ENCODE measurements at places on chromosomes 2 and 18.
A peak's percentile ranks its signal among the peaks of the same experiment; 100 is the strongest.

DNA sequence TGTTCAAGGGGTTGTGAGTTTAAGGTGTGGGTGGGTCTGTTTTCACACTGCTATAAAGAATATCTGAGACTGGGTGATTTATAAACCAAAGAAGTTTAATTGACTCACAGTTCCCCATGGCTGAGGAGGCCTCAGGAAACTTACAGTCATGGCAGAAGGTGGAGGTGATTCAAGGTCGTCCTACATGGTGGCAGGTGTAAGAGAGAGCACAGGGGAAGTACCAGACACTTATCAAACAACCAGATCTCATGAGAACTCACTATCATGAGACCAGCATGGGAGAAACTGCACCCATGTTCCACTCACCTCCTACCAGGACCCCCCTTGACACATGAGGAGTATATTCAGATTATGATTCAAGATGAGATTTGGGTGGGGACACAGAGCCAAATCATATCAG lies 38.0 kb downstream of the RHBDD1 start:
- no peak for DNase-seq

GRCh38 chr2:184577056-184577455 lies 21.3 kb upstream of the ZNF804A start:
- DNase-seq, result no peak

DNA sequence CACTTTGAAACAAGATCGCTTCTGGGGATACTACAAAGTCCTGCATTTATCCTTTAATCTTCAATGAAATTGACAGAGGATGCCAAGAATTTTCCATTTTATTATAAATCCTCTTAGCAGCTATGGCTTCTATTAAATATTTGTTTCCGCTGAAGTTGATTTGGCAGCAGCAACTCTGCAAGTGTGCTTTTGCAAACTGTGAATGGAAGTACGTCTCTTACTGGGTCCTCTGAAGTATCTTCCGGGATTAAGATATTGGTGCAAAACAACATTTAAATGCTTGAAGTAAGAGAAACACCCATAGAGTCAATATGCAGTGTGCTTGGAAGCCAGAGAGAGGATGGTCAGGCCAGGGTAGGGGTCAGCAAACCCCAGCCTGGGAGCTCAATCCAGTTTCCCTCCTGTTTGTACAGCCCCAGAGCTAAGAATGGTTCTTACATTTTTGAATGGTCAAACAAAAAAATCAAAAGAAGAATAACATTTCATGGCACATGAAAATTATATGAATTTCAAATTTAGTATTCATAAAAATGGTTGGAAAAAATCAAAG lies 13.6 kb downstream of the CCDC68 start:
- no peak for DNase-seq

GRCh38 chr2:54597153-54597848 lies 126.2 kb upstream of the EML6 start:
- no peak for DNase-seq

GRCh38 chr18:38956068-38956467 lies 1390.5 kb upstream of the CELF4 start:
- DNase-seq, result no peak

GRCh38 chr2:38600921-38601455 lies 1.7 kb downstream of the HNRNPLL start:
- DNase-seq, result no peak

- DNase-seq, result peak; percentile 13
Measured at GRCh38 chr2:189829102-189829833, 45.0 kb downstream of the PMS1 start.

DNA sequence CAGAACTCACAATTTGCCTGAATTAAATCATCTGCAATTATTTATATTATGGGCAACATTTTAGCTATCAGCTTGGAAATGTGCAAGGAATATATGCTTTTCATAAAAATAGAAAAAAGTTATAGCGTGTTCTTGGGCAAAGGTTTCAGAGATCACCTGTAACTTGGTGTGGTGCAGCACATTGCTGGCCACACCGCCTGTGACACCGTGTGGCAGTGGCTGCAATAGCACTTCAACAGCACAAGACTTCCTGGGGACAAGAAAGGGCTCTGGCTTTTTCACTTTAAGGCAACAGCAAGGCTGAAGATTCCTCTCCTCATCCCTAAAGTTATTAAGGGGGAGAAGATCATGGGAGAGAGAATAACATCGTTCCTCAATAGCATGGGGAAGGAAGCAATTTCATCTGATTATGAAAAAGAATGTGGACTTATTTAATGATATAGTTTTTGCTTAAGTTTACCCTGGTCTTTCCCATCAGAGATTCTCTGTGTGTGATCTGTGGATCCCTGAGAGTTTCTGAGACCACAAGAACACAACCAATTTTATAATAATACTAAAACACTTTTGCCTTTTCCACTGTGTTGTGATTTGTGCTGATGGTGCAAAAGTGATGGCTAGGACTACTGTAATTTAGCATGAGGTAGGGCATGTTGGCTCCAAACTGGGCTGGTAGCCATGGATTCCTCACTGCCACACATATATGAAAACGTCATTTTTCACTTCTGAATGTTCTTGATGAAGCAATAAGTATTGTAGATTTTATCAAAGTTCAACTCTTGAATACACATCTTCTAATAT lies 15.0 kb upstream of the SERPINB3 start:
- peak; percentile 62 for DNase-seq

DNA sequence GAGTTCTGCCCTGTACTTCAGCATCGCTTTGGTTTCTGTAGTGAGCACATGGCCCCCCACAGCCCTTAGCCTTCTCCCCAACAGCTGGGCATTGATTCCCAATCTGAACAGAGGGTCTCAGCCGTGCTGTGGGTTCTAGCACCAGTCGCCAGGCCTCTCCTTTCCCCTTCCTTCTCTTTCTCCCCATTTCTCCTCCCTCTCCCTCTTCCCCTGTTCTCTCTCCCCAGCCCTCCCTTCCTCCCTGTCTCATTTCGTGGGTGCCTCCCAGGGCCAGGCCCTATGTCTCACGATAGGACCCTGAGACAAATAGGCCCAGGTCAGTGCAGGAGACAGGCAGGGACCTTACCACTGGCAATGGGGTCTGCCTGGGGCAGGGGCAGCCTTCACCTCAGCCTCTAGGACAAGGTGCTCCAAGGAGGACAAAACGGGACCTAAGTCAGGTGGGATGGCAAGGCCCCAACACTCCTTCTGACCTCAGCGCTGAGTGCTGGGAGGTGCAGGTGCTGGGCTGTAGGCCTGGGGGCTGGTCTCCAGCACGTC lies 143.4 kb upstream of the GPC1 start:
- DNase-seq, result no peak

- DNase-seq, result no peak
Measured at GRCh38 chr2:231094736-231095346, 30.0 kb downstream of the HTR2B start.

GRCh38 chr2:46704041-46704440 lies 211.6 kb downstream of the MCFD2 start:
- no peak for DNase-seq

DNA sequence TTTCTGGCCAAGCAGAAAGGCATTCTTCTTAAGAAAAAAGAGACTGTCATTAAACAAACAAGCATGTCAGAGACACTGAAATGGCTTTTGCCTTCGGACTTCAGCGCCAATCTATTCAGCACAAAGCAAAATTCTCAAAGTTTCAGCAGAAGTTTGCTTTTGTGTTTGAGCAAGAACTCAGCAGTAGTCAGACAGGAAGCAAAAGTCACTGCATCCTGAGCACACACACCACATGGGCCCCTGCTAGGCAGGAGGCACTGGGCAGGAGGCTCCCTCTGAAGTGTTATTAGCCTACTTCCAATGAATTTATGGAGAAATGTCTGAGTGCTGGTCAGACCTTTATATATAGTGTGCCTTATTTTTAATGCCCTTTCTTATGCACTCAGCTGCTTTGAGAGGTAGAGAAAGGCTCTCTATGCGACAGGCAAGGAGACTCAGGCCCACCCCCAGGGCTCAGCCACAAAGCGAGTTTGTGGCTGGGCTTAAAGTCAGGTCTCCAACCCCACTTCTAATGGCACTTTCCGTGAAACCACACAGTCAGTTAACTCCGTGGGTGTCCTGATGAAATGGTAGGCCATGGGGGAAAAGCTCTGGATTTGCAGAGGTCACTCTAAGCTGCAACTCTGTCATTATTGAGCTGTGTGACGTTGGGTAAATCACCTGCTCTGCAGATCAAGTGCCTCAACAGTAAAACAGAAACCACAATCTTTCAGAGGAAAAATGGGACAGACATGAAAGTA lies 161.0 kb upstream of the TMEM200C start:
- DNase-seq, result no peak

DNA sequence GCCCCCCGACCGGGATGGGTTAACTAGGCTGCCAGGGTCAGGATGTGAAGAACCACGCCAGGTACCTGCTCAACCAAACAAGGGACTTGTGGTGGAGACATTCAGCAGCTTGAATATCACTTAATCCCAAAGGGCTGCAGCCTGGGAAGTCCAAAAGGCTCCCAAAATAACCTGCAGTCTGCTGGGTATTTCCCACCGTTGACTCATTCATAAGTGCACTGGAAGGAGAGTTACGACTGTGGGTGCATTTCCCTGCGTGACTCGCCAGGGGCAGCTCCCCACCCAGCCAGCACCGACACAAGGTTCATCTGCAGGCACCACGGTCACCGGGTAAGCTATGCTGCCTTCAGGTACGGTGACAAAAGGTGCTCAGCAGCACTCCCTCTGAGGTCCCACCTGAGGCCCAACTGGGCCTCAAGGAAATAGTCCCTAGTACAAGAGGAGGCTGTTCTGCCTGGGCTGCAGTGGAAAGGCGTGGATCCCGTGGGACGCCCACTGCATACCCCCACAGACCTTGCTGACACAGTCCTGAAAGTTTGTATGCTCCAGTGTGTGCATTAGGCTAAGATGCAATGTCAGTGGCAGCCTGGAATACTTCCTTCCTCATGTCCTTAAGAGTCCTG lies 86.5 kb downstream of the UXS1 start:
- DNase-seq, result peak; percentile 68

- DNase-seq, result peak; percentile 16
Measured at GRCh38 chr2:142598846-142599245, 278.6 kb upstream of the KYNU start.

DNA sequence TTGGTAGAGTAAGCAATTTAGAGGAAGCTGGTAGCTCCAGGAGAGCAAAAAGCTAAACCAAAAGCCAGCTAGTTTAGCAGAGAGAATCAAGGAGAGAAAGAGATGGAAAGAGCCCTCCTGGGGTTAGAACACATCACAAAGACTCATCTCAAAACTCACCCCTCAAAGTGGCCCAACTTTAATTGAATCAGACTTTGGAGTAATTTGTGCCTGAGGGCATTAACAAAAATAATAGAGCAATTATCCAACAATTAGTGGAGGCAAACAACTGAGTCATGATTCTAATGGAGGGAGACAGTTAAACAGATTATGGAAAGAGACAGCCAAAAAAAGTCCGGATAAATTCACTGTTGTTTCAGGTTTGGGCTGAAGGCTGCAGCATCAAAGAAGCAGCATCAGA lies 417.4 kb downstream of the KCNJ3 start:
- DNase-seq, result no peak

DNA sequence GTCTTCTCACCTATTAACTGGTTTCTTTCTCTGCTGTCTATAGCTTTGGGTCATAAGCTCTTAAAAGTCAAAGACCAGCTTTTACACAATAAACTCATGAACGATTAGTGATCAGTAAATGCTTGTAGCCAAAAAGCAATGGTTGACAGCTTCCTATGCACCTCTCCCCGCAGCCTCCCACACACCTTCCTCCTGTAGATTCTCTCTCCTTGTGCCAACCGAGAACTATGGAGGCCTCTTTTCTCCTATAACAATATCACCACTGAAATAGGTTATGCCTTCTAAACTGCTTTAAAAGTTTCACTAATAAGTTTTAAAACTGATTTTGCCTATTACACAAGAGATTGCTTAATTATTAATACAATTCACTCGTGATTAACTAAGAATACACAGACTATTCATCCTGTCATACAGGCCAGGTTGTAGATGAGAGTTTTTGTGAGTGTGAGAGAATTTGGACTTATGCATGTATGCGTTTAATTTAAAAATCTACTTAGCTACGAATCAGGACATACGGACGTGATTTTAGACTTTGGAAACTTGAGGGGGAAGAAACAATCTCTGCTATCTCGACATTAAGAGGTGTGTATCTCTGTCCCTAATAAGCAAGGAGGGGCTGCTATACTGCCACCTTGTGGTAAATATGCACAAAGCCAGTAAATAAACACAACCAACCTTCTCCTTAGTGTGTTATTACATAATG lies 229.1 kb upstream of the RBBP8 start:
- DNase-seq, result peak; percentile 69

GRCh38 chr2:17373041-17373440 lies 145.2 kb downstream of the RAD51AP2 start:
- DNase-seq, result peak; percentile 15

- no peak for DNase-seq
Measured at GRCh38 chr2:122595065-122595464, 839.6 kb downstream of the TSN start.

- DNase-seq, result peak; percentile 63
Measured at GRCh38 chr2:36780231-36780839, 83.8 kb downstream of the VIT start.

GRCh38 chr2:224155896-224156295 lies 116.8 kb upstream of the SERPINE2 start:
- no peak for DNase-seq

GRCh38 chr2:20427931-20428526 lies 18.8 kb upstream of the RHOB start:
- DNase-seq, result no peak

DNA sequence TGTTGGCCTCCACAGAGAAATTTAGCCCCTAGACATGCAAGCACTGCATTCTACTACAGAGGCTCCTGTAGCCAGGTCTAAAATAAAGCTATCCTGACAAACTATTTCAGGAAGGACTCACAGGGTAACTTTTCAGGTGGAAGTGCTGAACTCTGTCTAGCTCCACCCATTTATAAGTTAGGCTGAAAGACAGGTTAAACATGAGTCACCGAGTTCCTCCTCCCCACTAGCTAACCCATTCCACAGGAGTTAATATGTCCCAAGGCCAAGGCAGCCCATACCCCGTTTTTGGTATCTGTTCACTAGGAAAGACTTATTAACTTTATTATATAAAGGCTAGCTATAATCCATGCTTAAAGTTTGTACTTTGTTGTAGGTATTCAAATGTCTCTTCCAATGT lies 3.5 kb downstream of the CWC22 start:
- DNase-seq, result peak; percentile 81

DNA sequence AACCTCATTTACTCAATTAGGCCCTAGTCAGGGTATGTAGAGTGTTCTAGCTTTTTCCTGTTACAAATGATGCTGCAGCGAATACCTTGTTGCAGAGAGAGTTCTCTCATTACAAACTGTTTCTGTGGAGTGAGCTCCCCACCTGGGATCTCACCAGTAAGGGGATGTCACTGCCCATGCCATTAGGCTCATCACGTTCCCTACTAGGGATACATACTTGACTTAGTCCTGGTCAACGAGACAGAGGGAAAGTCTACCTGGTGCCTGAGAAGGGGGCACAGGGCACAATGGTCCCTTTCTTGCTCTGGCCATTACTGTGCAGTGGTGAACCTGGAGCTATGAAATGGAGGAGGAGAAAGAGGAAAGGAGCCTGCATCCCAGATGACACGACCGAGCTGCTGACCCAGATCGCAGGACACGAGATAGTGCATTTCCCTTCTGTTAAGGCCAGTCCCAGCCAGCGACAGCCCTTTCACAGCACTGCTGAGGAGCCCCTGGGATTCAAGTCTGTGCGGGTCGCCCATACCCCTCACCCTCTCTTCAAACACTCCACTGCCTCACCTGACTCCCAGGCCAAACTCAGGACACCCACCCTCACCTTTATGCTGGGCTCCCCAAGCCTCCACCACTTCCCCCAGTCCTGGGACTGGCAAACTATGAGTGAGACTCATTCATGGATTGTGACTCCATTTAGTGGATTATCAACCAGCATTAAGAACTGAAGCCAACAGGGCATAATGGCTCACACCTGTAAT lies 16.0 kb downstream of the MALL start:
- DNase-seq, result no peak

GRCh38 chr2:37119157-37119556 lies 34.8 kb downstream of the GPATCH11 start:
- no peak for DNase-seq
